Right ventricle myocardium superior (tissue), 1 donor: ENCODE measurements at places on chromosomes 11 and 22.

GRCh38 chr11:131656839-131657211 is 286.4 kb downstream of the NTM start:
- DNase-seq, result no peak

DNA sequence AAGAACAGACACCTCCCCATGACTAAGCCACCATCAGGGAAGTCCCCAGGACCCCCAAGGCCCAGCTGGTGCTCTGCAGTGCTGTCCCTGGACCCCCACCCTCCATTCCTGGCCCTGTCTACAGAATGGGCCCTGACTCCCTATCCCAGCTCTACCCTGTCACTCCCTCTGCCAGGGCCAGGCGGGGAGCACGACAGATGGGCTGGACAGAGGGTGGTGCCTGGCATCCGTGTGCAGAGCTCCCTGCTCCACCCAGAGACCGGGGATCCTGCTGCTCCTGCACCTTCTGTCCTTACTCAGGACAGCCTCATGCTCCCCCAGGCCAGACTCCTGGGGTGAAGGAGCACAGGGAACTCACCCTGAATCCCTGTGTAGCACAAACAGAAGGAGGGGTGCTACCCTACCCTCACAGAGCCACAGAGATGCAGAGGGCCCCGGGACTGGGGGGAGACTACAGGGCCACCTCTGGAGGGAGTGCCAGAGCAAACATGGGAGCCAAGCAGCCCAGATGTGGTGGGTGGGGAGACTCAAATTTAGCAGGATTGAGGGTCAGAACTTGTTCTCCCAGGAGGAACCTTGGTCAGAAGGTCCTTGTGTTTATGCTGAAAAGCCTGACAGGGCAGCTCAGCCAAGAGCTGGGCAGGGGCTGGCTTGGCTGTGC is 2.0 kb downstream of the ARVCF start:
- DNase-seq, result peak; percentile 30

GRCh38 chr11:131924457-131925201 is 554.2 kb downstream of the NTM start:
- no peak for DNase-seq

DNA sequence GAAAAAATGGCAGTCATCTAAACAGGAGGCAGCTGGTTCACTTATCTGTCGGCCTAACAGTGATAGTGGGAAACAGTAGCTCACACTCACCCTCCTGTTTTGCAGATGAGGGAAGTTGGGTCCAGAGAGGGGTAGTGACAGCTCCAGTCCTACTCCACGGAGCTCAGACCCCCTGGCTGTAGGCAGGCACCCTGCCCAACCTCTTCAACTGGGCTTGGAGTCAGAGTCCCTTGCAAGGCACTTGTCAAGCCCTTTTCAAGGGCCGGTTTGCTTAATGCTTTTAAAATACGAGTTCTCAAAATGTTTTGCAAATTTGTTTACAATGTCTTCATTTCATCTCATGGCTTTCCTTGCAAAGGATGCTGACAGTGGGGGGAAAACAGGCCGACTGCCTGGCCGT is 75.1 kb downstream of the BMAL1 start:
- no peak for DNase-seq

DNA sequence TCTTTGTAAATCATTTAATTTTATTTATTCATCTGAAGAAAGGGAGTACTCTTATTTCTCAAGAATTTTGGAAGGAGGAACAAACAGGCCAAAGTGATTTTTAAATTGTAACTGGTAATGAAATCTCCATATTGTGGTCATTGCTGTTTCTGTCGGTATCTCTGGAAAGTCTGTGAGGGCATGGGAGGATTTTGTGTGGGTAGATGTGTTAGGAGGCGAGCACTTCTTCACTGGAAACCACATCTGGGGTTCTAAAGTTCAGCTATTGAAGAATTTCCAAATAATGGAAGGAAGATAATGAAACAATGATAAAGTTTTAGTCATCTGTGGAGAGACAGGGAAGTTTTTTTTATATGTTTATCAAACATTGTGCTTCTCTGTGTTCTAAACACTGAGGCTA is 6.6 kb downstream of the TRIM34 start:
- DNase-seq, result no peak

DNA sequence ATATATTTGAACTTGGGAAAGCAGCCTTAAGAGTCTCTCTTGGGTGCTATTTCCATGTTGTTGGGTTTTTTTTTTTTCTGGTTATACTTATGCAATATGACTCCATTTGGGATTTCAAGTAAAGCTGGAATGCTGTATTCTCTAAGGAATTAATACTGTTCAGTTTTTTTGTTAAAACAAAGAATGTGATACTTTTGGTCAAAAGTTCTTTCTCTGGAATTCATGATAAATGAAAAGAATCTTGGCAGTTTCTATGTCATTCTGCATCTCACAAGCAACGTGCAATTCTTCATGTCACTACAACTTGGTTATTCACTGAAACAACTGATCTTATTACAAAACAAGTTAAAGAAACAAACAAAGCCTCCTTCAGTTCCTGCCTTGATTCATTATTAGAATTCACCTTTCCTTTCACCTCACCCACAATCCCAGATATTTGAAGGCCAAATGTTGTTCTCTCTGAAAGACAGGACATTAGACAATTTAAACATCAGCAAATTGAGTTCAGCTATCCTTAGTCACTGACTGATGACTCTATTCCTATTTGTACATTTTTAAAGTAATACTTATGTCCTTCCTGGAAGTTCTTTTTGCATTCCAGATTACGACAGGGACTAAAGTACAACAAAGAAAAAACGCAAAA is 176.2 kb downstream of the SBF2 start:
- no peak for DNase-seq
